SJCRH30 (cell line): ENCODE measurements at places on chromosomes 7 and 10. TPM values are rescaled to one million over a fixed set of nuclear protein-coding genes. Genes with fewer than 3 reads are reported as not detected.

TAC1 gene
- total RNA-seq: not detected in 2 replicates

WEE2 gene
- total RNA-seq: not detected in 2 replicates

NRCAM gene
- 28.5 and 30.8 TPM in 2 replicates for total RNA-seq

TAF6 gene
- 42.2 and 47.8 TPM in 2 replicates for total RNA-seq

DNA sequence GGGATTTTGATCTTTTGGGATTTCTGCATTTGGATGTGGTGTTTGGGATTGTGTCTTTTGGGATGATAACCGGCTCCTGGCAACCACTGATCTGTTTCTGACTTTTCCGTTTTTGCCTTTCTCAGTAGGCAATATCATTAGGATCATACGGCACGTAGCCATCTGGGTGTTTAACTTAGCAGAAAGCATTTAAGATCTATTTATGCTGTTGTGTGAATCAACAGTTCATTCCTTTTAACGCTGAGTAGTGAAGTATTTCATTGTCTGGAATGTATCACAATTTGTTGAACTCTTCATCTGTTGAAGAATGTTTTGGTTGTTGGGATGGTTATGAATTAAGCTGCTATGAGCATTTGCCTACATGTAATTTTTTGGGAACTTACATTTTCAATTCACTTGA, 459.6 kb downstream of the SDK1 start:
- H3K27ac ChIP-seq: no peak overlapping the region
- peaks cover 4% of the 10 kb centered on the region; the same call in 1 of the 2 replicates for H3K4me1 ChIP-seq
- no peak for DNase-seq
- no peaks in the 10 kb centered on the region for H3K36me3 ChIP-seq
- no peaks in the 10 kb centered on the region for H3K27me3 ChIP-seq
- no peak overlapping the region for H3K4me3 ChIP-seq

- H3K27me3 ChIP-seq: no peaks in the 10 kb centered on the region
- H3K4me1 ChIP-seq: no peaks in the 10 kb centered on the region
- peak; percentile 57 for DNase-seq
- peaks cover 4% of the 10 kb centered on the region; the same call in 1 of the 2 replicates for H3K36me3 ChIP-seq
Measured at GRCh38 chr10:810351-810846, 120.9 kb upstream of the DIP2C start.

DNA sequence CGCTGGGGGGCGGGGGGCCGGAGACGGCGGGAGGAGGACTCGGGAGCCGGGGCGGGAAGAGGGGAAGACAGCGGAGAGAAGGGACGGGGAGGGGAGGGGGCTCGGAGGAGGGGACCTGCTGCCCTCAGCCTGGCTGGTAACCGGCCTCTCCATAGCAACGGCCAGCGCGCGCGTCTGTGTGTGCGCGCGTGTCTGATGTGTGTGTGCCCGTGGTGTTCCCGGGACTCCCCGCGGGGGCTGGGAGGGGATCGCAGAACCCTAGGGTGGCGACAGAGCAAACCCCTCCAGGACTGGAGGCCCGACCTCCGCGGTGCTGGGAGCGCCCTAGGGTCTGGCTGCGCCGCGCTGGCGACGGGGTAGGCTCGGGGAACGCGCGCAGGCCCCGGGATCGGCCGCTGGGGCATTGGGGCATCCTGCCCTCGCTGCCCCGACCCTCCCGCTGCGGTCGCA, 356.3 kb downstream of the DNAJB6 start:
- no peak overlapping the region for H3K4me3 ChIP-seq
- H3K27ac ChIP-seq: no peak overlapping the region
- H3K36me3 ChIP-seq: no peaks in the 10 kb centered on the region
- H3K27me3 ChIP-seq: no peaks in the 10 kb centered on the region
- no peaks in the 10 kb centered on the region for H3K4me1 ChIP-seq

DNA sequence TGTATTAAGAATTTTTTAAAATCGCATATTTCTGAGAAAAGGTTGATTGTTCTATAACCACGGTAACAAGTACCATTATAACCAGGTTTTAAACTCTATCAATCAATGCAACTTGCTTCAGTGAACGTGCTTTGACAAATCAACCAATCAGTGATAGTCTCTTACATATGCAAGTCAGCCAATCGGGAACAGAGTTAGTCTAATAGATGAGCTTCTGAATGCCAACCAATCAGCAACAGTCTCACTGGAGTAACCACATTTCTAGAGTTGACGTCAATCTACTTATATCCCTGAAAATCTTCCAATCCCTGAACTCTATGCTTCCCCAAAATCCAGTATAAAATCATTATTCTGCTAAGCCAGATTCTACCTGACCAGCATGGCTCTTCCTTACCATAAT, 44.7 kb upstream of the TRUB1 start:
- peak; percentile 77 for DNase-seq
- H3K36me3 ChIP-seq: no peaks in the 10 kb centered on the region
- no peaks in the 10 kb centered on the region for H3K27me3 ChIP-seq
- no peak overlapping the region for H3K27ac ChIP-seq
- H3K4me1 ChIP-seq: no peaks in the 10 kb centered on the region

DNA sequence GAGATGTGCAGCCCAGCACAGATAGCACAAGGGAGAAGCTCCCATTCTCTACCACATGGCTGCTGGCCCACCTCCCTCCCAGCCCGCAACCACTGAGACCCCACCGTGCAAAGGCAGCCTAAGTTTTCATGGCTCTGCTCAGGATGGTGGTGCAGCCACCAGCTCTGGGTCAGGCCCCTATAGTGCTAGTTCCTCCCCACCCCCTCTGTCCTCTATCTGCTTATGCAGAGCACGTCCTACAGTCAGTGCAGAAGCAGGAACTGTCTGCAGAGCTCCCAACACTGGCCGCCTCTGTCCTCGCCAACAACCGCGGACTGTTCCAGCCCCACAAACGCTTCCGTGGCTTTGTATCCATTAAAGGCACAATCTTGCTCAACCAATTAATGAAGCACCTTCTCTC, 278.9 kb downstream of the GRID1 start:
- H3K4me1 ChIP-seq: no peaks in the 10 kb centered on the region
- H3K27ac ChIP-seq: no peak overlapping the region
- H3K27me3 ChIP-seq: no peaks in the 10 kb centered on the region
- DNase-seq: no peak

- no peak for DNase-seq
- no peaks in the 10 kb centered on the region; the same call in 1 of the 2 replicates for H3K36me3 ChIP-seq
- no peak overlapping the region for H3K27ac ChIP-seq
- H3K4me1 ChIP-seq: no peaks in the 10 kb centered on the region; the same call in 1 of the 2 replicates
- H3K4me3 ChIP-seq: no peak overlapping the region
- H3K27me3 ChIP-seq: no peaks in the 10 kb centered on the region
Measured at GRCh38 chr10:79244068-79244442, 103.2 kb upstream of the PPIF start.

NANOS1 gene
- 54.2 and 59.4 TPM in 2 replicates for total RNA-seq

- peaks cover 24% of the 10 kb centered on the region for H3K4me1 ChIP-seq
- no peak overlapping the region for H3K4me3 ChIP-seq
- DNase-seq: no peak
- no peaks in the 10 kb centered on the region for H3K36me3 ChIP-seq
- no peak overlapping the region for H3K27ac ChIP-seq
Measured at GRCh38 chr7:55109404-55110167, 90.8 kb downstream of the EGFR start.

DNA sequence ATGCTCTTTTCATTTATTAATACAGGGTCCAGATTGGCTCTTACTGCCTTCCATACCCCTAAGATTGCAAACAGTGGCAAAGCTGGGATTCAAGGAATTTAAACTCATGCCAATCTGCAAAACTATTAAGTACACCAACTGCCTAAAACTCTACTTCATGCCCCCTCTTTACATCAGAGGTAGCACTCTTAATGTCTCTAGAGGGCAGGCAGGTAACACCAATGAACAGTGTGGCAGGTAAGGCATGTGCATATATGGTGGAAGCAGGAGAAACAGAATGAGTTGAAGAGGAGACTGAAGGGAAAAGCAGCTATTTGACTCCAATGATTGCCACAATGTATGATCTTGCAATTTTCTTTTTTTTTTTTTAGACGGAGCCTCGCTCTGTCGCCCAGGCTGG, 156.7 kb downstream of the BTAF1 start:
- H3K36me3 ChIP-seq: no peaks in the 10 kb centered on the region
- no peak overlapping the region for H3K4me3 ChIP-seq
- no peaks in the 10 kb centered on the region for H3K4me1 ChIP-seq

TPK1 gene
- 2.4 and 3.1 TPM in 2 replicates for total RNA-seq

GRCh38 chr10:11179516-11180105, 161.9 kb downstream of the CELF2 start:
- no peak overlapping the region for H3K27ac ChIP-seq
- no peaks in the 10 kb centered on the region for H3K4me1 ChIP-seq
- peak; percentile 13 for DNase-seq
- H3K27me3 ChIP-seq: no peaks in the 10 kb centered on the region
- H3K4me3 ChIP-seq: no peak overlapping the region

DNA sequence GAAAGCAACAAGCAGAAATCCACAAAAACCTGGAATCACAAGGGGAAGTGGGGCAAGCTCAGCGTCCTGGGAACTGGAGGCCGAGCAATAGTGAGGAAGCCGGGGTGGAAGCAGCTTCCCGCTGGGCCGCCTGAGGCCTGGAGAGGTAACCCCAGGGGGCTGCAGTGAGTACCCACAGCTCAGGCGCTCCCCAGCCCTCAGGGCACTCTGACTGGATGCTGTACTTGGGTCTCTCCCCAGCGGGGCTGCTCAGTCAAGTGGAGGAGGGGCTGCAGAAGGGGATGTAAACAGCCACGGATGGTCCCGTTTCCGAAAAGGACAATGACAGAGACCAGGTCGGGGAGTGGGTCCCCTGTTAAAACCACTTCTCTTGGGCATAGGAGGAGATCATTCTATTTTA, 50.3 kb downstream of the SLIT1 start:
- no peak overlapping the region for H3K4me3 ChIP-seq
- H3K27ac ChIP-seq: no peak overlapping the region
- peaks cover 15% of the 10 kb centered on the region for H3K4me1 ChIP-seq
- H3K36me3 ChIP-seq: no peaks in the 10 kb centered on the region
- DNase-seq: no peak

DGKI gene
- 0.05 TPM in 1 of 2 replicates, not detected in the other for total RNA-seq

DNA sequence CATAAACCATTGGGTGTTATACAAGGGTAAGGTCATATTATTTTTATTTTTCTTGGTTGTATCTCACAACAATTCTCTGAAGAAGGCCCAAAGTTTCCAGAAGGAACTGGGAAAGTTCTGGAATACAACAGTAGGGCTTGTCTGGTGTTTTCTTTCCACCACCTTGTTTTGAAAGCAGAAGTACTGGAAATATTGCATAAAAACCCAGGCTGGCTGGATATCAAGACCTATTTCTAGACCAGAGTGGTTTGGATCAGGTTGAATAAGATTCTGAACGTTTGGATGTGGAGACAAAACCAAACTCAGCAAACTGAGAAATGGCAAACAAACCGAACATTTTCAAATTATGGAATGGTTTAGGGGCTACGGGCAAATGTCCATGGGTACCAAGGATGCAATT, 182.6 kb upstream of the FZD8 start:
- H3K27me3 ChIP-seq: no peaks in the 10 kb centered on the region
- H3K4me3 ChIP-seq: no peak overlapping the region
- no peak overlapping the region for H3K27ac ChIP-seq
- H3K4me1 ChIP-seq: peaks cover 24% of the 10 kb centered on the region
- no peaks in the 10 kb centered on the region for H3K36me3 ChIP-seq
- no peak for DNase-seq

GRCh38 chr10:8365935-8366911, 311.7 kb downstream of the GATA3 start:
- DNase-seq: no peak
- no peak overlapping the region for H3K4me3 ChIP-seq
- H3K4me1 ChIP-seq: no peaks in the 10 kb centered on the region
- H3K36me3 ChIP-seq: no peaks in the 10 kb centered on the region
- no peaks in the 10 kb centered on the region for H3K27me3 ChIP-seq

ACHE gene
- 1.3 and 1.5 TPM in 2 replicates for total RNA-seq

FFAR4 gene
- total RNA-seq: not detected in 2 replicates

TMEM176A gene
- not detected in 2 replicates for total RNA-seq

DNA sequence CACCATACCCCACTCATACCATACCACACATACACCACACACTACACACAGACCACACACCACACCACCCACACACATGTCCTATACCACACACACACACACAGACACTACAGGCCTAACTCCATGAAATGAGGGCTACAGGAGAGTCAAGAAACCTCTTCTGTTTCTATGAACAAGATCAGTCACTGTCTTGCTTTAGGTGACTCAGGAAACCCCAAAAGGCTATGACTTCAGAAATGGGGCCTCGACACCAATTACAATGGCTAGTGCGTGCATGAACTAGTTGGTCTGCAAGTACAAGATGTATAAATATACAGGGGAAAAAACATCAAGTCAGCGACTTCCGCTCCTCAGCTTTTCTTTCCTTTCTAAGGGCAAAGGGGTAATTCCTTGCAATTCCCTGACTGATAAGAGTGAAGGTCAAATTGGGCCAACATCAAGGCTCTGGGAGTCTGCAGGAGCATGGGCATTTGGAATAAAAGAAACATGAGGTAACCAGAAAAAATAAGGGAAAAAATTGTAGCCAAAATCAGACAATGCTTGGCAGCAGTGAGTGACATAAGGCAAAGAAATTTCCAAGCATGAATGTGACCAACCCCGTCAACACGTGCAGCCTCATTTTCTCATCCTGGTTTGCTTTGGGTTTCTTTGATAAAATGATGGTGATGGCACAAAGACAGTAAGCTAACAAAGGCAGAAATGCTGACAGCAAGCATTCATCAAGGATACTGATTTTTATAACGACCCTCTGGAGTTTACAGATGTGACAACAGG, 1.5 kb downstream of the PKD1L1 start:
- no peaks in the 10 kb centered on the region for H3K27me3 ChIP-seq
- no peaks in the 10 kb centered on the region for H3K36me3 ChIP-seq
- no peak for DNase-seq
- H3K4me1 ChIP-seq: no peaks in the 10 kb centered on the region; the same call in none of the 2 replicates
- H3K4me3 ChIP-seq: no peak overlapping the region

GRCh38 chr10:43671659-43672531, 23.2 kb upstream of the ZNF32 start:
- no peak overlapping the region for H3K4me3 ChIP-seq
- H3K36me3 ChIP-seq: no peaks in the 10 kb centered on the region
- DNase-seq: peak; percentile 55
- no peaks in the 10 kb centered on the region for H3K4me1 ChIP-seq
- H3K27me3 ChIP-seq: no peaks in the 10 kb centered on the region

DNA sequence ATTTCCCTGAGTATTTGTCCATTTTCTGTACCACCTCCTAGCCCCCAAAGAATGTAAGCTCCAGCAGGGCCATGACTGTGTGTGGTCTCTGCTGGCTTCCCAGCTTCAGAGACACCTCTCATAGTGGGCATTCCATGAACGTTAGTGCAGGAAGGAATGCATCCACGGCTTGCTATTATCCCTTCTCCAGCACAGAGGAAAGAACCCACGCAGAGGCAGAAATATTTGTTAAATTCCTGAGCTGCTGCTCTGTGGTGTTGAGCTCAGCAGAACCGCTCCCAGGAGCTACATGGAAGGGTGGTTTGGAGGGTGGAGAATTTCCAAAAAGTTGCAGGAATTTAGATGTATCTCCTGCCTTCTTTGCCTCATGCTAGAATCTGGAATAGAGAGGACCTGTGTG, 275.2 kb downstream of the POU6F2 start:
- DNase-seq: no peak
- H3K27ac ChIP-seq: no peak overlapping the region
- H3K4me1 ChIP-seq: peaks cover 7% of the 10 kb centered on the region; the same call in 1 of the 2 replicates
- no peak overlapping the region for H3K4me3 ChIP-seq
- H3K27me3 ChIP-seq: peaks cover 4% of the 10 kb centered on the region; the same call in 1 of the 2 replicates
